ENCODE measurements at places on chromosomes 6 and 20. TPM values are rescaled to one million over a fixed set of nuclear protein-coding genes. Genes with fewer than 3 reads are reported as not detected.

DNA sequence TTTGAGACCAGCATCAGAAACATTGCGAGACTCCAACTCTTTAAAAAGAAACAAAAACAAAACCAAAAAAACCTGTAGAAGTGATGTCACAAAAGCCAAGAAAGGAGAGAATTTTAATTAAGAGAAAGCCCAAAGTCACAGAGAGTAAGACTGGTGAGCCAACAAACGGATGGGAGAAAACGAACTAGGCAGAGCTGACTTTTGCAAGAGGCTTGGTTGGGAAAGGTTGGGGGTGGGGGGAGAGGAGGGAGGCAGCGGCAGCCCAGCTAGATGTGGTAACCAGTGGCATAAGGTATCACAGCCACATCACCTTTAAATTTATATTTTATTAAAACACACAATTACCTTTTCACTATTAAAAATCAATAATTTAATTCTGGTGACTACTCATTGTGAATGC is 23.5 kb downstream of the NOL7 start:
- no peak overlapping the region for H3K27ac ChIP-seq
- no peak overlapping the region for H3K4me3 ChIP-seq
- H3K4me1 ChIP-seq = no peaks in the 10 kb centered on the region
- H3K27me3 ChIP-seq = no peaks in the 10 kb centered on the region

DNA sequence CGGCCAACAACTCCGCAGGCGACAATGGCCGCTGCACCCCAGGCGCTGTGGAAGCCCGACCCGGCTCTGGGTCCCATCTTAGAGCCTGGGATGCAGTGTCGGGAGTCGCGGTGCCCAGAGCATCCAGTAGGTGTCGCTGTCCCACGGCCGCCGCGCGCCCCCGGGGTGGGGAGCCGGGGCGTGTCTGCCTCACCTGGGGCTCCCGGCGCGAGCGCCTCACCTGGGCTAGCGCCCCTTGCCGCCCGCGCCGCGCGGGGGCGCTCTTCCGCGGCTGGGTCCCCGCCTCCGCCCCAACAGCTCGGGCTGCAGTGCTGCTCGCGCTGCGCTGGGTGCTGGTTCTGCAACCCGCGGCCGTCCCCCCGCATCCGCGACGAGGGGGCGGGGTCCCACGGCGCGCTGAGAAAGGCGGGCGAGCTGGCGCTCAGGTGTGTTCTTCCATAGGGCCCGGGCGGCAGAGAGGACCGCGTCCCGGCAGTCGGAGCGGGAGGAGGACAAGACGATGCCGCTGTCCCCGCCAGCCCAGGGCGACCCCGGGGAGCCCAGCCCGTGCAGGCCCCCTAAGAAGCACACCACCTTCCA is at the start of gene CRYBG1:
TSS of gene CRYBG1 (plus strand) at position 308 of the 579 bp plus-strand sequence. CDS start at position 500, 192 bp downstream.
- DNase-seq = no peak
- no peak within 1 kb of the TSS for H3K27ac ChIP-seq
- no peaks in the 10 kb centered on the region for H3K36me3 ChIP-seq
- no peaks in the 10 kb centered on the region for H3K27me3 ChIP-seq

DNA sequence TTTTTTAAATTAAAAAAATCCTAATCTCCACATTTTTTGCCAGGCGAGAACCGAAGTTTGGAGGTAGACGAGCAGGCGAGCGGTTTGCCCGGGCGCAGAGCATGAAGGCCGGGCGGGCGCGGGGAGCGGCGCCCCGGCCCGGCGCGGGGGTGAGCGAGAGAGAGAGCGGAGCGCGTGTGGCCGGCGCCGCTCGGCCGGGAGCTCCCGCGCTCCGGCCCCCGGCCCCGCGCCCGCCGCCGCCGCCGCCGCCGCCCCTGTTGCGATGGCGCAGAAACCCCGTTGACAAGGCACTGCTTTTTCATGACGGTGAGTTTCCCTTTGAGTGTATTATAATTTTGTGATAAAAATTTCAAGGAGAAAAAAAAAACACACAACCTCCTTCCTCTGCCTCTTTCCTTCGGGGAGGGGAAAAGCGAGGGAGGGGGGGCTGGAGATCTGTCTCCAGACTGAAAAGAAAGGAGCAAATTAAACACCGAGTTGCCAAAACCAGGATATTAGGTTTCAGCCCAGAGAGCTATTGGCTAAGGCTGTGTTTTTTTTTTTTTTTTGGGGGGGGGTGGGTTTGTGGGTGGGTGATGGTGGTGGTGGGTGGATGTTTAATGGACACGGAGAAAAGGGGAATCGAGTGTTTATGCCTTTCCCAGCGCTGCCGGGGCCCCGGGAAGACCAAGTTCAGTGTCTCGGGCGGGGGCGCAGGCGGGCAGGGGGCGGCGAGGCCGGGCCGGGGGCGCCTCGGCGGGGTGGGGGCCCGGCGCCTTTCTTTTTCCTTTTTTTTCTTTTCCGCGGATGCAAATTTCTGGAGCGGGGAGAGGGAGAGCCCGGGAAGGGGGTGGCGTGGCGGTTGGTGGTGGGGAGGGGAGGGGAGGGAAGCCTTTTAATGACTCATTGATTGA is at the start of gene BICRAL:
TSS of gene BICRAL (plus strand) at position 257 of the 893 bp plus-strand sequence. CDS start 39,971 bp downstream, outside the sequence.
- H3K4me1 ChIP-seq = no peaks in the 10 kb centered on the region
- peak within 1 kb of the TSS; percentile 98 for H3K4me3 ChIP-seq
- no peaks in the 10 kb centered on the region for H3K36me3 ChIP-seq
- no peaks in the 10 kb centered on the region for H3K27me3 ChIP-seq
- peak within 1 kb of the TSS; percentile 100 for H3K27ac ChIP-seq
- peak; percentile 77 for DNase-seq

- H3K4me3 ChIP-seq = no peak overlapping the region
- DNase-seq = no peak
- no peak overlapping the region for H3K27ac ChIP-seq
- no peaks in the 10 kb centered on the region for H3K4me1 ChIP-seq
Observed at GRCh38 chr6:115539531-115539930, 521.2 kb downstream of the FRK start.

DNA sequence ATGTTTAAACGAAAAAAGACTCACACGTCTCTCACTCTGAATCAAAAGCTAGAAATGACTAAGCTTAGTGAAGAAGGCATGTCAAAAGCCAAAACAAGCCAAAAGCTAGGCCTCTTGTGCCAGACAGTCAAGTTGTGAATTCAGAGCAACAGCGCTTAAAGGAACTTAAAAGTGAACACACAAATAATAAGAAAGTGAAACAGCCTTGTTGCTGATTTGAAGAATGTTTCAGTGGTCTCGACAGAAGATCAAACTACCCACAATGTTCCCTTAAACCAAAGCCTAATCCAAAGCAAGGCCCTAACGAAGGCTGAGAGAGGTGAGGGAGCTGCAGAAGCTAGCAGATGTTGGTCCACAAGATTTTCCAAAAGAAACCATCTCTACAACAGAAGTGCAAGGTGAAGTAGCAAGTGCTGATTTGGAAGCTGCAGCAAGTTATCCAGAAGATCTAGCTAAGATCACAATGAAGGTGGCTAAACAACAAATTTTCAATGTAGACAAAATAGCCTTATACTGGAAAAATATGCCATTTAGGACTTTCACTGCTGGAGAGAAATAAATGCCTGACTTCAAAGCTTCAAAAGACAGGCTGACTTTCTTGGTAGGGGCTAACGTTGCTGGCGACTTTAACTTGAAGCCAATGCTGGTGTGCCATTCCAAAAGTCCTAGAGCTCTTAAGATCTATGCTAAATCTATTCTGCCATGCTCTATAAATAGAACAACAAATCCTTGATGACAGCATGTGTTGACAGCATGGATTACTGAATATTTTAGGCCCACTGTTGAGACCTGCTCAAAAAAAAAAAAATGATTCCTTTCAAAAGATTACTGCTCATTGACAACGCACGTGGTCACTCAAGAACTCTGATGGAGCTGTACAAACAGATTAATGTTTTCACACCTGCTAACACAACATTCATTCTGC is 40.3 kb downstream of the SEC63 start:
- H3K4me3 ChIP-seq = no peak overlapping the region
- H3K27me3 ChIP-seq = no peaks in the 10 kb centered on the region
- H3K4me1 ChIP-seq = no peaks in the 10 kb centered on the region
- no peaks in the 10 kb centered on the region for H3K36me3 ChIP-seq
- no peak overlapping the region for H3K27ac ChIP-seq

DNA sequence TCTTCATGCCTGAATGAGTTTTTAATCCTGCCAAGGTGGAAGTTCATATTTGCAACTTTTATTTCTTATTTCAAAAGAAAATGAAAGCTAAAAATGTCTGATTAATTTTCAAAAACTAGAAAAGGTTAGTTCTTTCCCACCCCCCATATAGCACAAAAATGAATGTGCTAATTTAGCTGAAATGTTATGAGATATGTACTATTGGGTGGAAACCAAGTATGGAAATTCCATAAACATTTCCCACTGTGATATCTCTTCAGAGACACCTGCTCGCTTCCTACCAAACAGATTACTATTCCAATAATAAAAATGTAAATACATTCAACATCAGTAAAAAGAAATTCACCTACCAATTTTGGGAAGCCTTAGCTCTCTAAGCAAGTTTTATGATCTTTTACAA is 678.6 kb upstream of the ID4 start:
- peak overlapping the region; percentile 35 for H3K27ac ChIP-seq
- H3K4me1 ChIP-seq = no peaks in the 10 kb centered on the region
- no peaks in the 10 kb centered on the region for H3K27me3 ChIP-seq
- no peaks in the 10 kb centered on the region for H3K36me3 ChIP-seq
- H3K4me3 ChIP-seq = no peak overlapping the region

GRCh38 chr6:125749865-125750691 is 646 bp downstream of the HEY2 start:
- no peaks in the 10 kb centered on the region for H3K4me1 ChIP-seq
- H3K27ac ChIP-seq = peak overlapping the region; percentile 68
- peak overlapping the region; percentile 71 for H3K4me3 ChIP-seq
- H3K27me3 ChIP-seq = peaks cover 24% of the 10 kb centered on the region
- no peak for DNase-seq
- no peaks in the 10 kb centered on the region for H3K36me3 ChIP-seq

DNA sequence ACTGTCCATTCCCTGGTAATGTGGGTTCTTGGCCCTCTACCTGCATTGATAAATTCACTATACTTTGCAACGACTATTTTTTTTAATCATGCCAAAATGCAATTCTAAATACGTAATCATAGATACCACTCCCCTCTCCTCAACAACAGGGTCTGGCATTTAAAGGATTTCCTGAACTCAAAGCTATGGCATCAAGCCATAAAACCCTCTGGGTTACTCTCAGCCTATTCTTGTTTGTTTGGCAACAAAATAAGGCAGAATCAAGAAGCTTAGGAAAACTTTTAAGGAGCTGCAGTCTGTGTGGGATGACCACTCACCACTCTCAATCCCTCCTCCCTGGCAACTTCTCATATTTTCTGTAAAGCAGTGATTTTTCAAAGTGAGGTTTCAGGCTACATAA is 669.9 kb upstream of the ID4 start:
- no peaks in the 10 kb centered on the region for H3K27me3 ChIP-seq
- DNase-seq = no peak
- H3K36me3 ChIP-seq = no peaks in the 10 kb centered on the region
- peak overlapping the region; percentile 25 for H3K27ac ChIP-seq
- H3K4me1 ChIP-seq = no peaks in the 10 kb centered on the region

DNA sequence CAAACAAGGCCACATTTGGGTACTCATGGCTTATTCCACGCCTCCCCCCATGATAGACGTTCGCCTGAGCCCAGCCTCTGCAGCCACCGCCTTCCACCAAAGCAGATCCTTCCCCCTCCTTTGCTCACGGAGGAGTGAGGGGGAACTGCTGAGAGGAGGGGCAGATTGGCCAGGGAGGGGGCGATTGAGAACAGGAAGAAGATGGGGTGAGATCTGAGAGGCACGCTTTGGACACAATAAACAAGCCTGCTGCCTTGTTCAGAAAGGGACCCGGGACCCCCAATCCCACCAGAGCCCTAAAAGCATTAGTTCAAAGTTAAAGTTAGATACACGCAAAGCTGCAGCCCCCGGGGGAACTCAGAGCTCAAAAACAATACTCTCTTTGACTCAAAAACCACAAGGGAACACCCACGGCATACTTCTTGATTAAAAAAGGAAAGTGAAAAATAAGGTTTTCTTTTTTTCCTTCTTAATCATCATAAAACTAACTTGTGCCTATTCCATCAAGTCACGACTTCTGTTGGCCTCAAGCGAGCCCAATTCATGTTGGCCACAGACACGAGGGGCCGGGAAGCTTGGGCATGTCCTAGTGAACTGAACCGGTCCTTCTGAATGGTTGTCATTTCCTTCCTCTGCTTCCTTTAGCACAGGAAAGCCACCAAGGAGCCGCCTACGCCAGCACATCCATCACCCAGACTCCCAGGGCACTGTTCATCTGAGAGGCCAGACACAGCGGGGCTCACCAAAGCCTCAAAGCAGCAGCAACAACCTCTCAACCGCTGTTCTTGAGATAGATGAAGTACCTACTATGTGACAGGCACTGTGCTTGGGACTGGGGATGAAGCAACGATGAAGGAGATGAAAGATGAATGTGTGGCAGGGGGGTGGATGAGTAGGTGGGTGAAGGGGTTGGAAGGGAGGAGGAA is 44.7 kb downstream of the NFATC2 start:
- H3K4me3 ChIP-seq = no peak overlapping the region
- peak; percentile 38 for DNase-seq
- no peaks in the 10 kb centered on the region for H3K4me1 ChIP-seq

GRCh38 chr6:71179249-71179885 is 109.2 kb upstream of the OGFRL1 start:
- DNase-seq = no peak
- no peaks in the 10 kb centered on the region for H3K27me3 ChIP-seq
- no peaks in the 10 kb centered on the region for H3K36me3 ChIP-seq
- H3K4me1 ChIP-seq = no peaks in the 10 kb centered on the region

- no peaks in the 10 kb centered on the region for H3K4me1 ChIP-seq
- peak overlapping the region; percentile 28 for H3K27ac ChIP-seq
- H3K36me3 ChIP-seq = no peaks in the 10 kb centered on the region
- no peak for DNase-seq
Observed at GRCh38 chr6:19329078-19329477, 508.1 kb upstream of the ID4 start.

DNA sequence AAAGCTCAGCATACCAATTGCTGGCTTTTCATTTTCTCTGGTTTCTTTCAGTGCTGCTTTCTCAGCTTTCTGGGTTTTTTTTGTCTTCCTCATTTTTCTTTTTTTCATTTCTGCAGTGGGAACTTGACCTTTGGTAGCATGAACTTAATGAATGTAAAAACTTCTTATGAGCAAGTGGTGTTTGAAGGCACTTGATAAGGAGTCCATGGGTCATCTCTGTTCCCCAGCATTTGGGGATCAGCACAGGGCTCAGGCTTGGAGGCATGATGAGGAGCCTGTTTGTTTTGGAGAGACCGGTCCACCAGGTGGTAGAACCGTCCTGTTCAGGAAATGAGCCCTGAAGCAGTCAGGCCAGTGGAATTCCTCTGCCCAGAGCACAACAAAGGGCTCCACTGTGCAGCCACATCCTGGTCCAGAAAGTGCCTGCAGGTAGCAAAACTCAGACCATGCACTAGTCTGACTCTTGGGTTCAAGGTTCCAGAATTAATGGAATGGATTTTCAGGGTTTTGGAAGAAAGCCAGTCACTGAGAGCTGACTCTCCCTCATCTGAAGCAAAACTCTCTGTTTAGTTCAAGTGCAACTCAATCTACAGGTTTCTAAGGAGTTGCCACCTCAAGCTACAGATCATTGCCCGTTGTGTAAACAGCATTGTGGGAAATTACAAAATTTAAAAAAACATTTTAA is 52.3 kb upstream of the ADGRF1 start:
- H3K27me3 ChIP-seq = no peaks in the 10 kb centered on the region
- H3K36me3 ChIP-seq = no peaks in the 10 kb centered on the region
- H3K4me1 ChIP-seq = peaks cover 7% of the 10 kb centered on the region
- H3K27ac ChIP-seq = no peak overlapping the region

GRCh38 chr6:3289664-3290055 is 30.9 kb downstream of the PSMG4 start:
- no peak for DNase-seq
- no peak overlapping the region for H3K27ac ChIP-seq
- no peaks in the 10 kb centered on the region for H3K36me3 ChIP-seq
- H3K4me3 ChIP-seq = no peak overlapping the region

The RSPH4A gene
- total RNA-seq = 2.8 TPM

The ZSWIM1 gene
- 1.2 TPM for total RNA-seq

The RIMS4 gene
- 5.3 TPM for total RNA-seq

The IL17F gene
- total RNA-seq = not detected
